Esophagus muscularis mucosa (tissue), 4 donors: ENCODE measurements at places on chromosomes 5 and 9. TPM values are rescaled to one million over a fixed set of nuclear protein-coding genes. Genes with fewer than 3 reads are reported as not detected.

Gene PAX5
- total RNA-seq = 0.17 TPM

DNA sequence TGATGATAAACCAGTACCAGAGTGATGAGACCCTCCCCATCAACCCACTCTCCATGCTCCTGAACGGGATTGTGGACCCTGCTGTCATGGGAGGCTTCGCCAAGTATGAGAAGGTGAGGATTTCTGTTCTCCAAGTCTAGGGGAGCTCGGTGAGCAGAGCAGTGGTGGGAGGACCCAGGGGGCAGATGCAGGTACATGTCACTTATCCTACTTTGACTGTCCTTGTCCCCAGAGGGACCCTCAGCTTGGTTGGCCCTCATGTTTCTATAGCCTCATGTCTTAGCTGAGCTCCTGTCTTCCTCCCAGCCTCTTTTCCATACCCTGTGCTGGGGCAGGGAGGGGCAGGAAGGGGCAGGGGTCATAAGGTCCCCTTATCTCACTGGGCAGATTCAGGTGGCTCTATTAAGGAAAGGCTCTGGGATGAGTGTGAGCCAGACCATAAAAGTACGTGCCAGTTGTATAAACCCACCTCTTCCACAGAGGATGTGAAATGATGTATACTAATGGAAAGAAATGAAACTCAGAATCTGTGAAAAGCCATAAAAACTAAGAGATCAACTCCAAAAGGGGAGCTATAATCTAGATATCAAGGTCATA is 38.0 kb upstream of the FOXI1 start:
- no peak for DNase-seq

DNA sequence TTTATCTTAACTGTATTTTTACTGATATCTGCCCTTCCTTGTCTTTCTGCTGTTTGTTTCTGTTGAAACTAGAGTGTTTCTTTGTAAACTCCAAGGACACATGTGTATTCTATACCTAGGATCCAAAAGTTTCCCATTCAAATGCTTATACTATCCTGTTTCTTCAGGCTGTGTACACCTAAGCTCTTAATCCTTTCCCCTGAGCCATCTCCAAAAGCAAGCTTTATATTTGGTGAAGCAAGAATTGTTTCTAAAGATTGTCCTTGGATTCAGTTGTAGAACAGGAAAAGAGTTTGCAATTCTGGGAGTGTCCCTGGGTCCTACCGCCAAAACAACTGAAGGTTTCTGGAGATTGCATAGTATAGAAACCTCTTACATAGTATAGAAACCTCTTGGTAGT is 65.9 kb downstream of the CWC27 start:
- no peak for DNase-seq

DNA sequence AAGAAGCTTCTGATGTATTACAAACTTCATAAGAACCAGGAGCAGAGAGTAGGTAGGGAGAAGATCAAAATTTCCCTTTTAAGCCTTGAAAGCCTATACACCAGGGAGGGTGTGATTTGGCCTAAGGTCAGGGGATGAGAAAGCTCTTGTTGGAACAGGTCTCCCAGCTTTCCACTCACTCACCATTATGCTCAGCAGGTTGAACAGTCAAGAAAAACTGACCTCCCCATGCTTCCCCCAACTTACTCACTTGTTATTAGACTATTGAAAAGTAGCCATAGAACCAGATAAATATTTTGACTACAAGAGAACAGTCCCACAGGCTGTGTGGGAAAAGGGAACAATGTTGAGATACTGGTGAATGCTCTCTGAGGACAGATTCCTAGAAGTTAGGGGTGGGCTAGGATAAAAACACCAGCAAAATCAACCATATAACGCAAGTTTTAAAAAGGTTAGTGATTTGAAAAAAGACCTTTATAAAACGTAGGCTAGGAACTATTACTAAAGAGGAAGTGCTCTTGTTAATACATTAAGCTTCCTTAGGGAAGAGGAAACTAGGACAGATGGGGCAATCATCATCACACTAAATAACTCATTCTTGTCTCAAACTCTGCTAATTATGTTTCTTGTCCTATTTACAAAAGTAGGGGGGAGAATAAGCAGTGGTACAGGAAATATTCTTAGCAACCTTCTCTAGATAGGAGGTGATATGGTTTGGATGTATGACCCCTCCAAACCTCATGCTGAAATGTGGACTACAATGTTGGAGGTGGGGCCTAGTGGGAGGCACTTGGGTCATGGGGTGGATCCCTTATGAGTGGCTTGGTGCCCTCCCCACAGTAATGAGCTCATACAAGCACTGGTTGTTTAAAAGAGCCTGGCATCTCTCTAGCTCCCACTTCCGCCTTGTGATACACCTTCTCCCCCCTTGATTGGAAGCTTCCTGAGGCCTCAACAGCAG is 31.0 kb downstream of the PCDHGC5 start:
- no peak for DNase-seq

DNA sequence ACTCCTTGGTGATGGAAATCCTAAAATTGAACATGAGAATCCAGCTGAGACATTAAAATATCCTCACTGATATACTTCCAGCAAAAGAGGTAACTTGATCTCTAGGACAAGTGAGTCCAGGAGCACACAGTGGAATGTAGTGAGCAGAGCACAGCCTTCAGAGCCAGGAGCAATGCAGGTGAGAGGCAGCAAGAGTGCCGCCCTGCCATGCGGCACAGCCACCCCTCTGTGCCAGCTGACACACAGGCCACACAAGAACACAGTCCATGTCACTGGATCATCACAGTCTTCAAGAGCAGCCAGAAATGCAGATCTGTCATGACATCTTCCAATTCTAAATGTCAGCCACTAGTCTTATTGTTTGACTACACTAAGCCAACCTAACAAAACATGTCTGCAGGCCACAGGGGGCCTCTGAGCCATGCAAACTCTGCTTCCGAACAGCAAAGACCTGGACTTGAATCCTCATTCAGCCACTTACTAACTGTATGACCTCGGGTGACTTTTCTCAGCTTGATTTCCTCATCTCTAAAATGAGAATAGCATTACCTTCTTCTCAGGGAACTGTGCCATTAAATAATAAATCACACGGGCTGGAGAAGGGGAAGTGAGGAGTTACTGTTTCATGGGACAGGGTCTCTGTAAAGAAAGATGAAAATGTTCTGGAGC is 47.0 kb downstream of the CCDC125 start:
- DNase-seq = no peak

Gene SEMA5A
- 4.4 TPM for total RNA-seq

GRCh38 chr5:177412603-177413233 is 3.4 kb upstream of the F12 start:
- no peak for DNase-seq

Gene PDLIM4
- 136 TPM for total RNA-seq

GRCh38 chr5:121138952-121139351 is 674.9 kb downstream of the PRR16 start:
- DNase-seq = no peak

Gene SH3PXD2B
- total RNA-seq = 54.8 TPM

DNA sequence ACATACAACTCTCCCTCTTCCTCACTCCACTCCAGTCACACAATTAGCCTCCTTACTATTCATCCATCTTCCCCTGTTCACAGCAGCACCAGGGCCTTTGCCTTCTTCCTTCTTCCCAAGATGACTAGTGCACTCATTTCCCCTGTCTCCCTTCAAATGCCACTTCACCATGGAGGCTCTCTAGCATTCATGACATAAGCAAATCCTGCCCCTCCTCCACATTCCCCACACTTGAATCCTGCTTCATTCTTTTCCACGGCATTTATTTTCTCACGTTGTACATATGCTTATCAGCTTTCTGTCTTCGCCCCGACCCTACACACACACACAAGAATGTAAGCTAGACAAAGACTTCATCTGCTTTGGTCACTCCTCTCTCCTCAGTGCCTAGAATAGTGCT is 133.3 kb downstream of the CDK5RAP2 start:
- no peak for DNase-seq

GRCh38 chr5:135645336-135646180 is 66.8 kb upstream of the CXCL14 start:
- no peak for DNase-seq

DNA sequence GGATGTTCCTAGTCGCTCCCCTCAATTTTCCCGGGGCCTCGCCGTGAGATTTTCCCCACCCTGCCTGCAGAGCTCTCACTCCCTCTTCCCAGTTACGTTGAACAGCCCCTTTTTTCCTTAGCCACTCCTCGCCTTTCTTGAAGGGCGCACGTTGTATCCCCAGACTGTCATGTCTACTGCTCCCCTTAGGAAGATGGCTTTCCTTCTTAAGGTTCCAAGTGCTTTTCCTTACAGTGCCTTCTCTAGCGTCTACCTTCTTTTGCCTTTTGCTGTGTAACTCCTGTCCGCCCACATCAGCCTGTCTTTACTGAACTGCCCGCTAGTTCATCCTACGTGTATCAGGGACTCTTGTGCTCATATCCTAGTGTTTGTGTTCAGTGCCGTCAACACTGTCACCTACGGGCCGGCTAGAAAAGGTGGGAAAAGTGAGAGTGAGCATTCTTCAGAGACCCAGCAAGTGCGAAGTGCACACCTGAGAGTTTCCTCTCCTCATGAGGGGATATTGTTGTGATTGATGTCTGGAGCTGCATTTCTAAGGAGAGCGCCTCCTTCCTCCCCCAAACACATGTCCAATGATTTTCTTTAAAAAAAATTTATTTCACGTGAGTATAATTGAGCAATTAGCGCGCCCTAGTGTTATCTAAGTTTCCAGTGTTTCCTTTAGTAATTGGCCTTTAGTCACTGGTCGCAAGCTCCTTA is 764 bp downstream of the CAMLG start:
- no peak for DNase-seq

GRCh38 chr5:90503596-90503995 is 25.8 kb downstream of the LYSMD3 start:
- DNase-seq = no peak

GRCh38 chr9:124696101-124696500 is 75.0 kb downstream of the NR6A1 start:
- DNase-seq = no peak

- DNase-seq = no peak
Observed at GRCh38 chr9:22147813-22148527, 138.9 kb upstream of the CDKN2B start.

Gene MCTP1
- total RNA-seq = 15.4 TPM

- no peak for DNase-seq
Observed at GRCh38 chr9:126595982-126596381, 17.7 kb upstream of the LMX1B start.

Gene NCS1
- 139 TPM for total RNA-seq

DNA sequence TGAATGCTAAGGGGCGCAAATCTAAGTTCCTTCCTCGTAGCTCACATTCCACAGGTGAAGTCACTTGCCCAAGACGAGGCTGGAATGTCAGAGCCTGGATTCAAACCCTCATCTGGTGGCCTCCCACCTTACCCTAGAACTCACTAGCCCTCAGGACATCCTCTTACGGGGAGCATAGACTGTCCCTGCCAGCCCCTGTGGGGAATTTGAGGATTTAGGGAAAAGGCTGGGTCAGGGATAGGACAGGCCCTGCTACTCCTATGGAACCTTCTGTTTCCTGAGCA is 45.0 kb downstream of the IRF1 start:
- DNase-seq = no peak

DNA sequence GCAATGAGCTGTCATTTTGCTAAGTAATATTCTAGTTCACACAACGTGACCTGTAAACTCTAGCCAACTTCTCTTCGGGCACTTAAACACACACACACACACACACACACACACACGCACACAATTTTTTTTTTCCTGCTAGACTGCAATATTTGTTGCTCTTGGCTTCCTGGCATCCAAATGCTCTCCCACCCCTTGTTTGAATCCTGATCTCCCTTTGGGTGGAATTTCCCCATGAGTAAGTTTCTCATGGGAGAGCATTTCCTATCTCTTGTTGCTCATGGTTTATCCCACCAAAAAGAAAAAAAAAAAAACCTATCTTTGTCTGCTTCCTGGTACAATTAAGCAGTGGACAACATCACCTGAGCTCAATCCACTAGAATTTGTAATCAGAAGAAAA is 54.7 kb upstream of the TSLP start:
- DNase-seq = no peak

GRCh38 chr9:87238545-87238944 is 259.1 kb upstream of the DAPK1 start:
- DNase-seq = no peak

DNA sequence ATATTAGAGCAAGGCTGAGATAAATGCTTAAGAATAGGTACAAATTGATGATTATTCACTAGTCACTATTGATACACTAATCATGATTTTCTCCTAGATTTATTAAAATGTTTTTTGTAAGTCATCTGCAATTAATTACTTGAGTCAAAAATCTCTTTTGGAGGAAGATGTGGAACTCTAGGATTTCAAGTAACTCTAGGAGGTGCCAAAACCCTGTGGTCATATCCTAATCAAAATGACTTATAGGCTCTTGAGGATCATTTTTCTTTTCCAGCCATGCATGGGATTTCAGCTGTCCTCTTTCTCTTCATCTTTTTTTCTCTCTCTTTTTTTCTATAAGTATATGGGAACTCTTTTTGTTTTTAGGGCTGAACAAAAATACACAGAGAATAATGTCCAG is 141.8 kb upstream of the CD180 start:
- no peak for DNase-seq

DNA sequence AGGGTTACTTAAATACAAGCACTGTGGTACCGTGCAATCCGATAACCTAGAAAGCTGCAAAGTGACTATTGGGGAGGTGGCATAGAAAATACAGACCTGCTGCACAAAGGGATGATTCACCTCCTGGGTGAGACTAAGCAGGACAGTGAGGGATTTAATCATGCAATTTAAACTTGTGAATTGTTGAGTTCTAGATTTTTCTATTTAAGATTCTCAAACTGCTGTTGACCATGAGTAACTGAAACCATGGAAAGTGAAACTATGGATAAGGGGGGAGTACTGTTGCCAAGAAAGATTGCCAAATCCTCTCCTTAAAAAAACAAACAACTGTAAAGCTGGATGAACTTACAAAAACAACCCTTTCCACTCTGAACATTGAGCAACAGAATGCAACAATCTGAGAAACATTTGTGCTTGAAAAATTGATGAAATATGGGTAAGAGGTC is 61.5 kb upstream of the NUDT12 start:
- no peak for DNase-seq

- no peak for DNase-seq
Observed at GRCh38 chr9:25658571-25658970, 19.7 kb downstream of the TUSC1 start.

DNA sequence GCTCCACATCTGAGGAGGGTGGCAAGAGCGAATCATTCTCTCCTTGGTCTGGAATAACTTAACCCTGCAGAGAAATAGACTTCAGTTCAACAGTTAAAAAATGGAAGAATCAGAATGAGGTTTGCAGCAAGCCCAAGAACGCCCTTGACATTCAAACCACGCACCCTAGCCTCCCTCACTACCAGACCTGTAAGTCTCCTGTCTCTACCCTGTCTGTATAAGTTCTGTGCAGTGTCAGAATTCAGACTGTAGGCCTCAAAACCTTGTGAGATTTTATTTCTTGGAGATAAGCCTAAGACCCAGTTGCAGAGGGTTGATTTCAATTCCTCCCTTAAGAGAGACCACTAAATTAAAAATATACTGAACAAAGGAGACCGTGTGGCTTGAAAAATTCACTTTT is 35.8 kb upstream of the PLPP1 start:
- DNase-seq = no peak
